Stimulated activated CD4-positive, alpha-beta T cell treated with anti-CD3 and anti-CD28 coated beads, Interleukin-1b, Interleukin-23, amount 100 ng/mL, for 4 hours (primary cell): ENCODE measurements at places on chromosomes 2 and 18.

GRCh38 chr2:145764631-145765030 is 1244.7 kb upstream of the ZEB2 start:
- DNase-seq = no peak

DNA sequence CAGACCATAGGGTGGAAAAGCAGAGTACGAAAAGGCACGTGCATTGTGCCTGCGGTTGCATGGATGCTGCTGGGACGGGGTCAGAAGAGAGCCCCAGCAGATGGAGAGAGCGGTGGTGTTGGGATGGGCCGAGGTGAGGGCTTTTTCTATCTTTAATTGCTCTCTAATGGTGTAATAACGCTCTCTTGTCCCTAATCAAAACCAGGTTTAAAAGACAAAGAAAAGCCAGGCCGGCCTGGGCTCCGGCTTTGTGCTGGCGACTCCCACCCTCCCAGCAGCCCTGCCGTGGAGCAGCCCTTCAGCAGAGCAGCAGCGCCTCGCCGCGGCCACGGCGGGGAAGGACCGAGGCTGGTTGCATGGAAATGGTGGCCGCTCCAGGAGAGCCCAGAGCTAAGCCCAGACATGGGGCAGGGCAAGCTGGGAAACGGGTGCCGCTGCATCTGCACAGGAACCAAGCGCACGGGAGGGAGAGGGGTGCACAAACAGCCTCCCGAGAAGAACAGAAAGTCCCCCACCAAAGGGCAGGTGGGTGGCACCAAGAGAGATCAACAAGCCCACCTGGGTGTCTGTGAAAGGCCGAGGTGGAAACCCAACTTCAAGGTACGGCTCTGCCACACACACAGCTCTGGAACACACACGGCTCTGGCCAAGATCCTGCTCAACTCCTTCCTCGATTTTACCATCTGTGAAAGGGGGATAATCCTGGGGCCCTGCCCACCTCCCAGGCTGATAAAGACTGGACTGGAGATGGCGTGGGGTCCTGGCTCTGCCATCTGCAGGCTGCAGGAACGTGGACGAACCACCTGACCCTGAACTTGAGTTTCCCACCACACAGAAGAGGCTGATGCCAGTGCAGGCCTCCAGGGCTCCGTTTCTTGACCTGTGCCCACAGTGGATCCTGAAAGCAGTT is 15.0 kb downstream of the HS1BP3 start:
- DNase-seq = peak; percentile 27

GRCh38 chr18:66168685-66169235 is 417.9 kb downstream of the CDH7 start:
- DNase-seq = no peak

- no peak for DNase-seq
These were observed 92.6 kb downstream of the EPB41L3 start for GRCh38 chr18:5451150-5451549.

- no peak for DNase-seq
These were observed 418.3 kb upstream of the CYRIA start for GRCh38 chr2:17083902-17084301.

- DNase-seq = no peak
These were observed 3.0 kb downstream of the GALM start for GRCh38 chr2:38668779-38669479.

GRCh38 chr2:99085421-99085820 is 56.1 kb upstream of the C2orf15 start:
- no peak for DNase-seq

DNA sequence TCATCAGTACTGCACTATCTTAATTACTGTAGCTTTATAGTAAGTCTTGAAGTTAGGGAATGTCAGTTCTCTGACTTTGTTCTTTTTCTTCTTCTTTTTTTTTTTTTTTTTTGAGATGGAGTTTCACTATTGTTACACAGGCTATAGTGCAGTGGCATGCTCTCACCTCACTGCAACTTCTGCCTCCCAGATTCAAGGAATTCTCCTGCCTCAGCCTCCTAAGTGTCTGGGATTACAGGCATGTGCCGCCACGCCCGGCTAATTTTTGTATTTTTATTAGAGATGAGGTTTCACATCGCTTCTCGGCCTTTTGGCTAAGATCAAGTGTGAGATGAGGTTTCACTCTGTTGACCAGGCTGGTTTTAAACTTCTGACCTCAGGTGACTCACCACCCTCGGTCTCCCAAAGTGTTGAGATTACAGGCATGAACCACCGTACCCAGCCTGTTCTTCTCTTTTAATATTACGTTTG is 41.9 kb upstream of the TANC1 start:
- DNase-seq = no peak

DNA sequence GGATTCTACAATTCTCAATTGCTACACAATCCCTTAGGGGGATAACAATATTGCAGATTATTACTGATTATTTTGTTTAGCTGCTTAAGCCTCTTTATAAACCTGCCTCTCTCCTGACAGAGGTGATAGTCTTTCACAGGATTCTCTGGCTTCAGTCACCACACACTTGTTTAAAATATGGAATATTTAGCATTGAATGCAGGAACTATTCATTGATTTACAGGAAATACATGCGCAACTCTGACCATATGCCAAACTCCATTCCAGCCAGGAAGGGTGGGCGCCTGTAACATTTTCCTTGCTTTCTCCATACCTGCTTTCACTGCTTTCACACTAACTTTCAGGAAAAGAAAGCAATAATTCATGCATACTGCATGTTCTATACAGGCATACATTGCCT is 44.8 kb upstream of the ARHGAP15 start:
- no peak for DNase-seq

DNA sequence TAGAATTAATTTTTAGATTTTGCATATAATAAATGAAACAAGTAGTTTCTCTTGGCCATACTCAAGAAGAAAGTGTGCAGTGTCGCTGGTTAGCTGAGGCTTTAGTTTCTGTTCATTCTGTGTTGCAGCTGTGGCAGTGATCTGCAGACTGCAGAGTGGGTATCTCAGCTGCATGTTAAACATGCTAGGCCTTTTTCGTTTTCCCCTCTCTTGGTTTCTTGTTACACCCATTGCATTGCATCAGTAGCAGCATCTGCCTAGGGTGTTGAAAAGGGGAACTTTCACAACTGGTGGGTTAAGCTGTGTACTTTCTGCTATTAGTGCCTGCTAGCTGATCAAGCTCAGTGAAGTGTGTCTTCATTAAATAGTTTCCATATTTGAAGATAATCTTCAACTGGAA is 51.3 kb downstream of the ACSL3 start:
- no peak for DNase-seq

- DNase-seq = no peak
These were observed 205.6 kb downstream of the RTP5 start for GRCh38 chr2:242075168-242075567.

GRCh38 chr2:234502285-234502918 is 5.5 kb upstream of the ARL4C start:
- DNase-seq = no peak

- no peak for DNase-seq
These were observed 80.4 kb downstream of the POLR1A start for GRCh38 chr2:86025229-86025820.

DNA sequence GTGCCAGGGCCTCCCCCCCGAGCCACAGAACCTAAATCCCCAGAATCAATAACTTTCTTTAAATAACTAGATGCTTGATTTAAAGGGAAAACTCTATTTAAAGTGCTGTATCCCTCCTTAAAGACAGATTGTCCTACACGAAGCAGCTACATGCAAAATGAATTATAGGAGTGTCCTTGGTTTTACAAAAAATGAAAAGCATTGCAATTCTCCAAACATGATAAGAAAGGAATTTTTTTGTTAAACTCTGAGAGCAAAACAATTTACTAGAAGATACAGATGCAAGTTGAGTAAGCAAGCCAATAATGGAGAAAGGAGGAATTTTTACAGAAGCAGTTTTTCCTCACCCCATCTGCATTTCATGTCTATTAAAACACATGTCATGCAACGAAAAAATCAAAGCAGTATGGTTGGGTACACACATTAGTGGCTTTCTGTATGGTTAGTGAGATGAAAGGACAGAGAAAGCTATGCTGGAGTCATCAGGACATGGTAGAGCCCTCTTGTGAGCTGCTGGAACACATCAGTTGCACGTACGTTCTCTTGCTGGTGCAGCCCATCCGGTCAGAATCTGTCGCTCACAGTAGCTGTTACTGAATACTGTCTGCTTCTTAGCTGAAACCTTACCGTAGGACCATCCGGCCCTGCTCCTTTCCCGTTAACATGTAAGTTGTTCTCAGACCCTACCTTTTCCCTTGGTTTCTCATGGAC is 25.9 kb upstream of the STEAP3 start:
- DNase-seq = no peak

DNA sequence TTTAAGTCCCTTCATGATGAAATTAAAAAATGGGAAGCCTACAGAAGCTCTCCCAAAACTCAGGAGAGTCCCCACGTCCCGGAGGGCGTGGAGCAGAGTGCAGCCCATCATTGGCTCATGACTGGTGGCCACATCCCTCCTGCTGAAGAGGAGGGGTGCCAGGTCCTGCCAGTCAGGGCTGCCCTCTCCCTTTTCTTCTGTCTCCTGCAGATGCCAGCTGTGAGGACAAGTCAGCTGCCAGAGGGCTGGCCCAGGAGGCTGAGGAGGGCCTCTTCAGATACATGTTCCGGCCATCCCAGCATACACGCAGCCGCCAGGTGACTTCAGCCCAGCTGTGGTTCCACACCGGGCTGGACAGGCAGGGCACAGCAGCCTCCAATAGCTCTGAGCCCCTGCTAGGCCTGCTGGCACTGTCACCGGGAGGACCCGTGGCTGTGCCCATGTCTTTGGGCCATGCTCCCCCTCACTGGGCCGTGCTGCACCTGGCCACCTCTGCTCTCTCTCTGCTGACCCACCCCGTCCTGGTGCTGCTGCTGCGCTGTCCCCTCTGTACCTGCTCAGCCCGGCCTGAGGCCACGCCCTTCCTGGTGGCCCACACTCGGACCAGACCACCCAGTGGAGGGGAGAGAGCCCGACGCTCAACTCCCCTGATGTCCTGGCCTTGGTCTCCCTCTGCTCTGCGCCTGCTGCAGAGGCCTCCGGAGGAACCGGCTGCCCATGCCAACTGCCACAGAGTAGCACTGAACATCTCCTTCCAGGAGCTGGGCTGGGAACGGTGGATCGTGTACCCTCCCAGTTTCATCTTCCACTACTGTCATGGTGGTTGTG is 2.6 kb downstream of the INHA start:
- DNase-seq = no peak

DNA sequence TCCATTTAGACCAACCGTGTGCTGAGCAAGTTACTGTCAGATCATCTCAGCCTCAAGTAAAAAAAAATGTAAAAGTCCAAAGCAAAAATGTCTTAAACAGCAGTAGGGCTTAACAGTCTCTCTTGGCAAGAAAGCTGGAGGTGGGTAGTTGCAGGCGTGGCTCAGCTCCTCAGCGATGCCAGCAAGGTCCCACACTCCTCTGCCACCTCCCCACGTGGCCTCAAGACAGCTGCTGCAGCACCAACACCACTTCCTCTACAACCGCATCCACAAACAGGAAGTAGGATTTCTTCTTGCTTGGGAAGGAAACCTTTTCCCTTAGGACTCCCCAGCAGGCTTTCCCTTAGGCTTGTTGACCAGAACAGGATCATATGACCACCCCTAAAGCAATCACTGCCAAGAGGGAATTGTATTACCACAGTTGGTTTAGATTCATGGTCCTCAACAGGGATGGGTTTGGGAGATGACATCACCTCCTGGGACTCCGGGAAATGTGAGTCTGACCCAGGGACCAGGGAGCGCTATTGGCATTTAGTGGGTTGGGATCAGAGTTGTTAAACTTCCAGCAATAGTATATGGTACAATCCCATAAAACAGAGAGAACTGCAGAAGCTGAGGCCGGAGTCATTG is 97.1 kb downstream of the MAPK4 start:
- no peak for DNase-seq

- DNase-seq = no peak
These were observed 1.3 kb downstream of the CERS6 start for GRCh38 chr2:168457190-168457895.

GRCh38 chr2:120803764-120804335 is 68.2 kb downstream of the GLI2 start:
- no peak for DNase-seq

- no peak for DNase-seq
These were observed 438.2 kb downstream of the NBAS start for GRCh38 chr2:15122915-15123314.

- DNase-seq = no peak
These were observed 112.2 kb downstream of the SRBD1 start for GRCh38 chr2:45498661-45499550.

DNA sequence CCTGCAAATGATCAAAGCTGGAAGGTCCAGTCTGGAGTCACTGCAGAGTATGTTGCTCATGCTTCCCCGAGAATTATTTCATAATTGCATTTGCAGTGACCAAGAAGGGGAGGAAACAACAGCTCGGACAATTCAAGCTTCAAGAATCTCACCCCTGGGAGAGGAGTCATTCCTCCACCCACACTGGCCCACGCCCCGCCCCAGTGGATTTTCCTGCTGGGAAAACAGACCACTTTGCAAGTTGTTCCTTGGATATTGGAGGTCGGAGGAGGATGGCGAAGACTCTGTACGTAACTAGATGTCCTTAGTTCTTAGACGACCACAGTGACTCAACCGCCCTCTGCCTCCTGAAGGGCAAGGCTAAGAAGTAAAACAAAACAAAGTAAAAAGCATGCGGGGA is 159.4 kb downstream of the TPO start:
- no peak for DNase-seq

DNA sequence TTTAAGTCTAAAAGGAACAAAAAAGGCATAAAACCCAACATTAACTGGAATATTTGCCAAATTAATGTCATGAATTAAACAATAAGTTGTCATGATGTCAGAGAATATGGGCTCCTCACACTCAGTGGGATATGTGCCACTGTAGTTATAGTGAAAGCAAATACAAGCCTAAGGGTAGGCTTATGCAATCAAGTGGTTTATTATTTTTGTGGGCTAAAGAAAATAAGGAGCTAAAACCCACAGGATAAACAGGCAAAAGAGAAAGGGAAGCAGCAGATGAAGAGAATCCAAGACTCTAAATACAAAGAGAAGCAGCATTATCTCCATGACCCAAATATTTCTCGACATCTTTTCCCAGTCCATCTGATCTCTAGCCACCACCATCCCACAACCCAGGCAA is 17.5 kb downstream of the YWHAQ start:
- no peak for DNase-seq

- no peak for DNase-seq
These were observed 1.4 kb upstream of the IDH1 start for GRCh38 chr2:208256192-208256782.

DNA sequence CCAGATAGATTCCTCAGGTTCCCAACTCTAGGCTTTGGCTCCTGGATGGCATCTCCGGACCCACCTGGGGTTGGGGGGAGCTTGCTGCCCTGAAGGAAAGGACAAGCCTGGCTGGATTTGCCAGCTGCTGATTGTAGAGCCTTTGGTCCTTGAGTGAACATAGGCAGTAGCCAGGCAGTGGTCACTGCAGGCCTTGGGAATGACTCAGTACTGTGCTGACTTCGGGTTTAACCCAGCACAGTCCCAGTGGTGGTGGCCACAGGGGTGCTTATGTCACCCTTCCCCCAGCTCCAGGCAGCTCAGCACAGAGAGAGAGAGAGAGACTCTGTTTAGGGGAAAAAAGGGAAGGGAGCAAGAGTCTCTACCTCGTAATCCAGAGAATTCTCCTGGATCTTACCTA is 27.7 kb upstream of the ACTR2 start:
- no peak for DNase-seq
